RPMI8226 (cell line): ENCODE measurements at places on chromosomes 7 and 10.

DNA sequence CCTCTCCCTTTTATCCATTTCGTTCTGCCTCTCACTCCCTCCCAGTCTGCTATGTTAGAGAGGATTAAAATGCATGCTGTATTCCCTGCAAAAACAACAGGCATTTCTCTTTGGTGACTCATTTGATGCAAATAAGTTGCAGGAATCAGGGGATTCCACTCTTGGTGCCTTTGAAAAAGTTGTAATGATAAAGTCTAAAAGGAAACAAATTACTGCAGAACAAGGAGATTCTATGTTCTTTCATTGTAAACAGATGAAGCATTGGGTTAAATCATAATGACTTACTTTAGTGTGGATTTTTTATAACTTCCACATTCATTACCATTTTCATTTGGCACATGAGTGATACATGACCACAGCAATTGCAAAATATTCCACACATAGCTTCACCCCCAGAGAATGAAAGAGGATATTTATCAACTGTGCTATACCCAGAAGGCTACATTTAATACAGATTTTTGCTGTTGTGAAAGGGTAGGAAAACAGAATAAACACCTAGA is 33.4 kb upstream of the ABLIM1 start:
- no peak for DNase-seq

DNA sequence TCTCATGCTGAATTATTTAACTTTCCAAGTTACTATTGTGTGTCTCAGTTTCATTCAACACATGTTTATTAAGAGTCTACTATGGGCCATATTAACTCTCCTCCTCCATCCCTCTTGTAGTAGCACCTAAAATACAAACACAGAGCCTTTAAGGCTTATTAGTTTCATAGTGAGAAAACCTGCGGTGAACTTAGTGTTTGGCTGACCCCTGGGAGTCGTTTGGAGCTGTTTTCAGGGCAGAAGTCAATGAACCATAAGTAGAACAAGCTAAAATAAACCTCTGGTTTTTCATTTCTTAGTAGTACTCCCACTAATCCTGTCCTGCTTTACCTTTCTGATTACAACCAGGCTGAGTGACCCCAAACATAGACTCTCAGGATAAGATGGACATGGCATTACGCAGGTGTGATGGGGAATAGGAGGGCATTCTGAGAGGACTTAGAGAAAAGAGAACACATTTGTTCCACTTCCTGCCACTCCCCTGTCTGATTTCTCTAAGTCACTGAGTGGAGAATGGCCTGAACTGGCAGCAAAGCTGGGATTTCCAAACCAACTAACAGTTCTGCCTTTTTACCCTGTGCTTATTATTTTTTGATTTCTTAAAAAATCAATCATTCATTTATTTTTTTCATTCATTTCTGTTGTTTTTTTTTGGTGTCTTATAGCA is 74.5 kb downstream of the LRMDA start:
- DNase-seq: no peak

DNA sequence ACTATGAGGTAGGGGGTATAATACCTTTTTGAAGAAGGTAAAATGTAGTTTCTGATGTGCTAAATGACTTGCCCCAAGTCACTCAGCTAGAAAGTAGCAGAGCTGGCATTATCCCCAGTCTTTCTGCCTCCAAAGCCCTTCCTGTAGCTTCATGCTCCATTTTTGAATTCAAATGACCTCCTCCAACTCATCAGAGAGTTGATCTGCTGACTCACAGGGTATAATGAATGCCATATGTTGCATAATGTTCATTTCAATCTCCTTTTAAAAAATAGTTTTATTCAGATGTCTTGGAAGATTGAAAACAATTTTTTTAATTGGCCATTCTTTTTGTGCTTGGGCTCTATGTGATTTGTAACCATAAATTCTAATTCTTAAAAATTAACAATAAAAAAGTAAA is 272.8 kb upstream of the IMMP2L start:
- no peak for DNase-seq

GRCh38 chr10:54441275-54441674 is 359.8 kb downstream of the PCDH15 start:
- no peak for DNase-seq

DNA sequence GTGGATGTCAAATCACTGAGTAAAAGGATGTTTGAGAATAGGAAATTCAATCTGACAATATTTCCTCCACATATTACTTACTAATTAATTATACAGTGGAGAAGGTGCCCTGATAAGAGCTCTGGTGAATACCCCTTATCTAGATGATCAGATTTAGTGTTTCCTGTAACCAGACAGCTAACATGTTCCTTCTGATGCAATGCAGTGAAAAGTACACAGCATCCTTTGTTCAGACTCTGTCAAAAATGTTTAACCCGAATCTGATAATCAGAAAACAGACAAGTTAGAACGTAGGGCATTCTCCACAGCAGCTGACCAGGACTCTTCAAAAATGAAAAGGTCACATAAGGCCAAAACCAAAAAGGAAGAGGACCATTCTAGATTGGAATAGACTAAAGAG is 46.2 kb downstream of the WDR11 start:
- DNase-seq: no peak

DNA sequence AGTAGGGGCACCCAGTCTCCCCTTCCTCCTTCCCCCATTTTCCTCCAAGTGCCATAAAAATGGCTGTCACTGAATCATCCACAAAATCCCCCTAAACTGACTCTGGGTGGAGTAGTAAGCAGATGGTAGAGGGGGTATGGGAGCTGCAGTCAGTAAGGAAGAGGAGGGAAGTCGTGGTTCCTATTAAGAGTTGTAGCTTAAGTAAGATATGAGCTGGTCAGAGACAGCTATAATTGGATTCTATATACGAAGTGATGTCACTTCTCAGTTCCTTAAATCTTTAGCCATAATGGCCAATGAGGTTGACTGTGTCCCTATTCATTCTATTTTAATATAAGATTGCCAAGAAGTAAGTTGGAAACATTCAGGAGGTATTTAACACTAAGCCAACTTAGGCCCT is 131.7 kb downstream of the SLC16A9 start:
- no peak for DNase-seq

DNA sequence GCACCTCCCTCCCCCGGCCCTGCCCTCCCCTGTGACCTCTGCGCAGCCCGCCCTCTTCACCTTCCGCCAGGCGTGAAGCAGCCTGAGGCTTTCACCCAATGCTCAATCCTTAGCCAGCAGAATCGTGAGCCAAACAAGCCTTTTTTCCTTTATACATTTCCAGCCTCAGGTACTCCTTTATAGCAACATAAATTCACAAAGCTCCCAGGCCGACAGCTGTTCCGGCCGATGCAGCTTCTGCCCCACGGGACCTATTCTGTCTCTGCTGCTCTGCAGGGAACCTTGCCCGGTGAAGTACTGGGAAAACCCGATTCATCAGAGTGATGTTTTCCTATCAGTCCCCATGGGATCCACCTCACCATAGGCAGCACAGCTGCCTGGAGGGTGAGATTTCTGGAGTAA is 87.4 kb downstream of the CHST15 start:
- no peak for DNase-seq

- DNase-seq: no peak
These were observed 142.4 kb upstream of the BMPER start for GRCh38 chr7:33762911-33763306.

GRCh38 chr7:132806834-132807233 is 230.6 kb upstream of the PLXNA4 start:
- DNase-seq: no peak

DNA sequence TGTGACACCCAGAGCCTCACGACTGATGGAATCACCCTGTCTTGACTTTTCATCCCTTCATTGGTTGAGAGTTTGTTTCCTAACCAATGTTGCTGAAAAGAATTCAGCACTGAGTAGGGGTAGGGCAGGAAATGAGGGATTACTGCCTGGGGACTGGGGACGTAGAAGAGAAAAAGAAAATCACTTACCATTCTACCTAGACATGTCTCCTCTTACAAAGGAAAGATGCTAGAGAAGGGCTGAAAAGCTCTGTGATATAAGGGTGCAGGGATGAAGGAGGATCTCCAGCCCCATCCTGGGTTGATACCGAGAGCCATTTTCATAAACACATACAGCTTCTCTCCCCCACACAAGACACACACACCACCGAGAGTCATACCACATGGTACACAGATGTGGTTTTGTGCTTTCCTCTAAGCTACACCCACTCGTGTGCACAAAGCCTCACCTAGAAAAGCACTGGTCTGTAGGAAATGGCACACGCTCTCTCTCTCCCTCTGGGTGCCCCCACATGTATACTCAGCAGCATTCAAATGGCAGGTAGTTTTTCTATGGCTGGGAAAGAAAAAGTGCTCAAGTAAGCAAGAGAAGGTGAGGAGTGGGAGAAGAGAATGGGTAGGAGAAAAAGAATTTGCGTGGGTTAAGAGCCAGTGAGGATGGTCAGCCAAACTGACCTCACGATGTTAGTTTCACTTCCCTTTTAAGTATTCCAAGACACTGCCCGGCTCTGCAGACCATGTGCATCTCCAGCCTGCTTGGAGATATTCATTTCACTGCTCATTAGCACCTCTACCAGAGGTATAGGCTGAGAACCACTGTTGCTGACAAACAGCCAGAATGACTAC is 85.8 kb downstream of the CALD1 start:
- DNase-seq: peak; percentile 7

DNA sequence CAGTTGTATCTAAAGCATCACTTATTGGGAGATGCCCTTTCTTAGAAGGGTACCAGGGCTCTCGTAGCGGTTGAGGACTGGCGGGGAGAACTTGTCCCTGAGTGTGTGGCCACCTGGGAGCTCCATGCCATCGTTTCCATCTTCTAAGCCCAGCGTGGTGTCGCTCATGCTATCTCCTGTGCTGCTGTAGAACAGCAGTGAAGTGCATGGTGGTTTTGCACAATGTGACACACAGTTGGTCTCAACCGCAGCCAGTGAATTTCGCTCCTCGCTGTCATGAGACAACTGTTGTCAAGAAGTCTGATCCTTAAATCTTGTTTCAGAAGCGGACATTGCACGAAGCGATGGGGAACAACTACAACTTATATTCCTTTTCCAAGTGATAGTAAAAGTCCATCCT is 283.4 kb downstream of the GRID1 start:
- DNase-seq: no peak

GRCh38 chr10:26251925-26252324 is 35.4 kb downstream of the GAD2 start:
- no peak for DNase-seq

GRCh38 chr10:59991661-59992060 is 85.3 kb upstream of the CCDC6 start:
- peak; percentile 13 for DNase-seq

GRCh38 chr10:63720072-63720537 is 198.9 kb downstream of the REEP3 start:
- peak; percentile 64 for DNase-seq

DNA sequence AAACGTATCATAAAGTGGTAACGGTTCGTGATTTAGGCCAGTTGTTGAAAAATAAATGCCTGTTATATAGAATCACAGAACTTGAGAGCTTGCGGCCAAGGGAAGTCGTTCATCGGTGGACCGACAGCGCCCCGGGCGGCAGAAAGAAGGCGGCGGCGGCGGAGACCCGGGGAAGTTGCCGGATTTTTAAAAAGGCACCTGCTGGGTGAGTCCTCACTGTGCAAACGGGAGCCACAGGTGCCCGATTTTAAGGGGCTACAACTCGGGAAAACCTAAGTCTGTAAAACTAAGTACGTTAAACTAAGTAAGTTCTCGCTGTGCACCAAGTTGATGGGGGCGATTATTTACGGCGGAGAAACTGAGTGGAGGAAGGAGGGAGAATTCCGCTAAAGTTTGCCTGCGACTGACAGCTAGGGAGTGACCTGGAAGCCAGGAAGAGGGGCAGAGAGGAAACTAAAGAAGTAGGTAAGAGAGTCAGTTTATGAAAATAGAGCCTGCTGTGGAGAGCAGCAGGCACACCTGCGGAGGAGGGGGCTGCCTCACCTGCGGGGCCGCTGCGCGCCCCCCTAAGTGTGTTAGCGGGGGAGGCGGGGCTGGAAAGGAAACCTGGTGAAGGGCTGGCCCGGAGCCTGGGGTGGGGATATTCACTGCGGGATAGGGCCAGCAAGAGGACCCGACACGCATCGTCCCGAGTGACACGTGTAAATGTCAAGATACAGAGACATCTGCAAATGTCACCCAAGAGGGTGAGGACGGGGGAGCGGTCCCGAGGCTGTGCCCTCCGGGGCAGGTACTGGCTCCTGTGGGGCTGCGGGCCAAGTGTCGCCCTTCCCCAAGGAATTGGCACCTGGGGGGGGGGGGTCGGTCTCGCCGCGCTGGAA is 996 bp downstream of the ADAM12 start:
- DNase-seq: peak; percentile 51
